ENCODE measurements at places on chromosomes 7 and 10.

- no peak for DNase-seq
Observed at GRCh38 chr10:98226508-98227144, 41.4 kb downstream of the LOXL4 start.

GRCh38 chr10:110657973-110658691 is 14.0 kb downstream of the RBM20 start:
- no peak for DNase-seq

DNA sequence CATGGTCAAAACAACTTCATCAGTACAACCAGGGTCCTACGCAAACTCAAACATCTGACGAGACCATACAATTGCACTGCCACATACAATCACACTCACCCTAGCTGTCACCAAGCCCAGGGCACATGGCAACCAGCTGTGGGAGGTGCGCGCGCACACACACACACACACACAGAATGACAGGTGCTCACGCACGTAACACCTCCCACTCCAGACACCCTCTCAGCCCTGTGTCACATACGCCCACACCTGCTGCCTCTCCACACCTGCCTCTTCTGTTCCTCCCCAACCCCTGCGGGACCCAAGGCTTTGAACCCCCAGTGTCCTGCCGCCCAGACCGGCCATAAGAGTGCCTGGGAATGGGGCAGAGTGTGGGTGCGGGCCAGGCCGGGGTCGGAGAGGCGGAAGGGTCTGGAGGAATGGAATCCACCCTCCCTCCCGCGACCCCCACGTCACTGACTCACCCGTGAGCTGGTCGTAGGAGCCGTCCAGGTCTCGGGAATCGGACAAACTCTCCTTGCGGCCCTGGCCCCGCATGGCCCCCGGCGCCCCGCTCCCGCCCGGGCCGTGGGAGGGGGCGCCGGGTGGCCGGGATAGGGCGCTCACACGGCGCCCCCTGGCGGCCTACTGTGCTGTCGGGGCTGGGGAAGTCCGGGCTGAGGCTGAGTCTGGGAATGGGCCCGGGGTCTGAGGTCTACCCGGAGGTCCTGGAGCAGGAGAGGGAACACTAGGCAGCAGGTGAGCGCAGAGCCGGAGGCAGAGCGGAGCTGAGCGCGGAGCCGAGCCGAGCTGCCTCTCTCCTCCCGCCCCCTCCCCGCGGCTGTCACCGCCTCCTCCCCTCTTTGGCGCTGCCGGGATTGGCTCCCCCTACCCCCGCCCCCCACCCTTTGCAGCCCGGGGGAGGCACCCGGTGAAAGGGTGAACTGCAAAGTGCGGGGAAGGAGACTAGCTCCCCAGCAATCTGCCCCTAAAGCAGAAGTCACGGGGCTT is at the start of gene KCNIP2:
TSS of gene KCNIP2 (minus strand) at position 769 of the 990 bp plus-strand sequence. CDS start at position 537, 232 bp downstream.
- peak; percentile 55 for DNase-seq

- no peak for DNase-seq
Observed at GRCh38 chr10:113922787-113923570, 68.5 kb downstream of the NHLRC2 start.

DNA sequence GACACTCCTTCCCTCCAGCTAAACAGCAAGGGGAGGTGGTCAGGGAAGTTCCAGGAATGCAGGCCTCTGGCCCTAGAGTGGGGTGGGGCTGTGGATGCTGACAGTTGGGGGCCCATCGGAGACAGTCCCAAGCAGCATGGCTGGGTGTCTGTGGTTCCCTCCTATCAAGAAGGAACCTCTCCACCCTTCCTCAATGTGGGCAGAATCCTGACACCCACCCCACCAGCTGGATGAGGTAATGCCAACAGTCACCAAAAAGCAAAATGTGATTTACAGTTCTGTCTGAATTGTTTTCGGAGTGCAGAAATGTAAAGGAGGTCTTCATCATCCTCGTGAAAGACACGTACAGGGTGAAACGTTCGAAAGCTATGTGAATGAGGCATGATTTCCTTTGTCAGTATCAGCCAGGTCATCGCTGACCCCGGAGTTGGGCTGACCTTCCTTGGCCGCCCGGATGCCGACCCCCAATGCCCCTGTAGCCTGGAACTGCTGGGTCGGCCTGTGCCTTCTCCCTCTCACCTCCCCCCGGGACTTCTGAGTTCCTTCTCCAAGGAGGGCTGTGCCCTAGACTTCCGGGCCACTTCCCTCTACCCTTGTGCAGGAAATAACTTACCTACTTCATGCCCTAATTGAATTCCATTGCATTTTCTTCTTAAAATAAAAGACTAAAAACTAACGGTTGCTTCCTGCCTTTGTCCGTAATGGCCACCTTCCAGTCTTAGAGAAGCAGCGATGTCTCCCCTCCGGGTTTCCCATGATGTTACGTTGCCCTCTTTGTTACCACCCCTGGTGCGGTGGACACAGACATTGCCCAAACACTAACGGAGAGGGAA is 24.5 kb downstream of the FOXK1 start:
- DNase-seq, result peak; percentile 33

DNA sequence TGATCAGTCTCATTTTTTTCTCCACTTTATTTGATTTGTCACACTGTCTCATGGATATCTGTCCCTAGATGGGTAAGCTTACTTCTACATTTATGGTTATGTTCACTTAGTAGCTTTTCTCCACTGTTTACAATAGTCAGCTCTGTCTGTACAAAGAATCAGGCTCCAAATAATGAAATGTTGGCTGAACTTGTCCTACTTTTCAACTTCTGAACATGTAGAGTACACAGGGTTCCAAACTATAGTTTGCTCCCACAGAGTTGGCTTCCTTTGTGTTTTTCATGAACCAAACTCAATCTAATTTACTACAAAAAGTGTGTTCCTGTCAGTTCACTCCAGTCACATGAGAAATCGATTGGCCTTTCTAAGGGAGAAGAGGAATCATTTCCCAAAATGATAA is 175.0 kb downstream of the CCDC71L start:
- DNase-seq, result no peak

GRCh38 chr10:130337305-130337640 is 201.1 kb downstream of the GLRX3 start:
- no peak for DNase-seq

GRCh38 chr10:52228556-52228955 is 85.5 kb upstream of the DKK1 start:
- no peak for DNase-seq

GRCh38 chr7:150383710-150384397 is 4.7 kb downstream of the ZNF775 start:
- no peak for DNase-seq

DNA sequence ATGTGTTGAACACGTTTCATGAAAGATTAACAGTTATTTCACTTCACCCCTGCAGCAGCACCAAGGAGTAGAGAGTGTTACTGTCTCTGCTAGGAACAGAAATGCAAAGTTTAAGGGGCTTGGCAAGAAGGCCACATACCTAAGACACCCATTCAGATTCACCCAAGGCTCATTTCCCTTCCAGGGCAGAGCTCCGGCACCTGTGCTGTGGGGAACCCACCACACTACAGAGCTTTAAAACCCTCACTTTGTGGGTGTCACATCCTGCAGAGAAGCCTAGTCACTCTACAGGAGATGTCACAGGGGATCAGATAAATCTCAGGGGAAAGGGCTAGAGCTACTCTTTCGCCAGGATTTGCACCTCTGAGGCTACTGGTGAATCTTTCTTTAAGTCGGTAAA is 176.1 kb upstream of the KLF6 start:
- DNase-seq, result no peak

GRCh38 chr10:62381385-62382102 is 7.4 kb downstream of the ZNF365 start:
- DNase-seq, result no peak

DNA sequence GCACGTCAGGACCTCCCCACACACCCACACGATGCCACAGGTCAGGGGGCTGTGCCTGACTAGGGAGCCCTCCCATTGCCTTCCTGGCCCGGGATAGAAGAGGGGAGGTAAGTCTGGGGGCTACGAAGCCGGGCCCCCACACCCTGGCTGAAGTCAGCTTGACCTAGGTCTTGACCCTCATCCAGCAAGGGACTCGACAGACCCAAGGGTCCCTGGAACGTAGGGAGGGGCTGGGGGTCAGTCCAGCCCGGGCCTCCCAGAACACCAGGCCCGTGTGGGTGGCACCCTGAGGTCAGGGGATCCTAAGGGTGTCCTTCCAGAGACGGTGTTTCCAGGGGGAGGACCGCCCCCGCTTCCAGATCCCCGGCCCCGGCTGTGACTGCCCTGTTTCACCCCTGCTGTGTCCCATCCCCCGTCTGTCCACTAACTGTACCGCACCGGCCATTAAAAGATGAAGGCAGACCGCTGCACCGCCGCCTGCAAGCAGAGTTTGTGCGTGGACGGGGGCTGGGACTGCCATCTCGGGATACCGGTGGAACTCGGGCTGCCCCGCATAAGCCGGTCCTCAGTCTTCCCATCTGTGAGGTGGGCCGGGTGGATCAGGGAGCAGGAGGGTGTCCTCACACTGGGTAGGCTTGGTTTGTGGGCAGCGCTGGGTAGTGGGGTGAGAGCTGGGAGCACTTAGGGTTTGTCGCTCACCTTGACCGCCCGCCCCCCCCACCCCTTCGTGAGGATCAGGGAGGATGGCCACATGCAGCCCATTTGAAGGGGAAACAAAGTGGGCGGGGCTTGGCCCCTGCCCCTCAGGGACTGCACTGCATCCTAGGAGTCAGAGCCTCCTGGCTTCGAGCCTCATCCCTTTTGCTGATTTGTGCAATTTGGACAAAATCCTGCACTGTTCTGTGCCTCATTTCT is 21.1 kb downstream of the SLC29A4 start:
- DNase-seq, result no peak

DNA sequence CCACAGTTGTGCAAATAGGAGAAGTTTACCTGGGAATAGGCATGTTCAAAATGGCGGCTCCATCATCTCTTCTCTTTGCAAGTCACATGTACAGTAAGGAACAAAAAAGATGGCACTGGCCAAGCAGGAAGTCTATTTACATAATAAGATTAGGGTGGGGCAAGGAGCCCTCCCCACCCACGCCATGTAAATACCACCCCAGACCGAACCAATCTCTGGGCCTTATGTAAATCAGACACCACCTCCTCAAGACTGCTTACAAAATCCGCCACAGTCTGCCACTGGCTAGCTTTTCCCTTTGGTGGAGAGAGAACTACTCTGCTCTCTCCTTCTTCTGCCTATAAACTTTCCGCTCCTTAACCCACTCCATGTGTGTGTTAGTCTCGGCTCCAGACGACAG is 1496.3 kb downstream of the REEP3 start:
- no peak for DNase-seq

GRCh38 chr10:100983868-100984671 is 3.2 kb downstream of the MRPL43 start:
- no peak for DNase-seq

DNA sequence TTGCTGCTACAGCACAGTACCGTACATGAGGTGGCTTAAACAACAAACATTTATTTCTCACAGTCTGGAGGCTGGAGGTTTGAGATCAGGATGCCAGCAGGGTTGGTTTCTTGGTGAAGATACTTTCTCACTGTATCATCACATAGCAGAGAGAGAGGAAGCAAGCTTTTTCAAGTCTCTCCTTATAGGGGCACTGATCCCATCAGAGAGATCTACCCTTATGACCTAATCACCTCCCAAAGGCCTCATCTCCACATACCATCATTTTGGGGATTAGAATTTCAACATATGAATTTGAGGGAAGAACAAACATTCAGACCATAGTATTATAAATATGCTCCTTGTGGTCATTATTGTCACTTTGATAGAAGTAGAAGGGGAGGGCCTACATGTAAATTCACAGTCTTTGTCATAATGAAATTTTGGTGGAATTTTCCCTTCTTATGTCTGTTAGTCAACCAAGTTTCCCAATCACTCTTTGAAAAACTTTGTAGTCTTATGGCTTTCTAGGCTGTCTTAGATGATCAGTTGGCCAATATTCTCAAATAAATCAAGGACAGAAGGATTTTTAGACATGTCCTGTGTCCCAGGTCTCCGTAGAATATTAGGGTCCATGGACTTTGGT is 606.2 kb downstream of the LRMDA start:
- no peak for DNase-seq

GRCh38 chr10:70494536-70494935 is 16.0 kb downstream of the PALD1 start:
- DNase-seq, result peak; percentile 33

- DNase-seq, result peak; percentile 88
Observed at GRCh38 chr7:873367-874002, 2.9 kb upstream of the GET4 start.

DNA sequence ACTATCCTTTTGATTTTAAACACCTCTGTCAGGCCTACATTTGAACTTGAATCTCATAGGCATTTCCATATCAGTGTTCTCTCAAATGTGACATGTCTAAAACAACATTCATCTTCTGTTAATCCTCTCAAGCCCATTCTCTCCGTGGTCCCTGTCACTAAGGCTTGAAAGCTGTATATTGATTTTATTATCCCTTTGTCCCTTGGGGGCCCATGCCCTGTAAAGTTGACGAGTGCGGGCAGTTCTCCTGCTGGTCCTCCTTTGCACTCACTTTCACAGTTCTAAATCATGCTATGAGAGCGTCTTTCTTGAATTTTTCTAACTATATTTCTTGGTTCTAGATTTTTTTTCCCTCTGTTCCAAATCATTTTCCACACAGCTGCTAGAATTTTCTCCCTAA is 27.3 kb downstream of the GALNT11 start:
- DNase-seq, result no peak

- peak; percentile 49 for DNase-seq
Observed at GRCh38 chr7:105346593-105347322, 42.0 kb downstream of the SRPK2 start.

DNA sequence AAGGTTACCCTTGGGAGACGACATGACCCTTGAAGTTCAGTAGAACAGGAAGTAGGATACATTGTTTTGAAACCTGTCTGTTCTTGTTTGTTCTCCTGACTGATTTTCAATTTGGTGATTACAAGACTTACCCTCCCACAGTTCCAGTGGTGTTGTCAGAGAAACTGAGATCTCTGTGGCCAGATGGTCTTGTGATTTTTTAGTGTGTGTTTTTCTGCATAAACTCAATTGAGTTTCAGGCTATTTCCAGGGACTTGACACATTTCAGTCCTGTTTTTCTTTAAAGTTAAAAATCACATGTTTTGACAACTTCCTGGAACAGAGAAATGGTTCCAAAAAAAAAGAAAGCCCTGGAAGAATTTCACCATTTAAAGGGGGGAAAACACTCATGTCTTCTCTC is 22.3 kb downstream of the PIK3CG start:
- DNase-seq, result no peak

- peak; percentile 54 for DNase-seq
Observed at GRCh38 chr7:2248984-2249694, 7.1 kb downstream of the NUDT1 start.

DNA sequence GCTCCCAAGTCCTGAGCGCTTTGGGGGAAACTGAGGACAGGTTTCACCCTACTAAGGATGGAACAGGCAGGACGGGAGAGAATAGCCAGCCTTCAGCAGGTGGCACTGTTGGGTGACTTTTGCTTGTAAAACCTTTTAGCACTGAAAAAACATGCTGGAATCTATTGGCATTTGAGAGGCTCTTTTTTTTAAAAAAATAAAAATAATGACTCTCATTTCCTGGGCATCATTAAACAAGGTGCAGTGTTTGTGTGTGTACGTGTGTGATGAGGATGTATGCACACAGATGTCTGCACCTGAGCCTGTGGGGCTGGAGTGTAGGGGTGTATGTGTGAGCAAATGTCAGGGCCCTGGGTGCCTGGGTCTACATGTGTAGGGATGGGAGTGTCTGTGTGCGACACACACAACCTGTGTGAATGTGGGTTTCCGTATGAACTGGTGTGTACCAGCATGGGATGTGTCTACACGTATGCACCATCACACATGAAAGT is 177.9 kb downstream of the RPS24 start:
- no peak for DNase-seq

- no peak for DNase-seq
Observed at GRCh38 chr10:74379474-74379873, 228.5 kb downstream of the ADK start.

GRCh38 chr7:36972140-36972518 is 247.8 kb upstream of the AOAH start:
- peak; percentile 45 for DNase-seq
